ENCODE measurements at places on chromosomes 2 and 18.

DNA sequence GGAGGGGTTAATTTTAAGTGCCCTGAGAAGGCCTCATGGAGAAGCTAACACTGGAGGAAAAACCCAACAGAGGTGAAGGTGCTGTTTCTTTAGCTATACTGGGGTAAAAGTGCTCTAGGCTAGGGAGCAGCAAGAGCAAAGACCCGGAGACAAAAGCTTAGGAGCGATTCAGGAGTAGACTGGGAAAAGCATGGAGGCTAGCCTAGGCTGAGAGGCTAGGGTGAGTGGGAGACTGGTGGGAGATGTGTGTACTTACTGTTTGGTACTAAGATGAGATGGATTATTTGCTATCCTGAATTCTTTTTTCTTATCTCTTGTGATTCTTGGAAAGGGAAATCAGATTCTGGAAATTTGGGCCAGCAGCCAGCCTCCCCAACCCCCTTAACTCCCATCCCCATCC, 2.0 kb downstream of the GIGYF2 start:
- no peak for DNase-seq

DNA sequence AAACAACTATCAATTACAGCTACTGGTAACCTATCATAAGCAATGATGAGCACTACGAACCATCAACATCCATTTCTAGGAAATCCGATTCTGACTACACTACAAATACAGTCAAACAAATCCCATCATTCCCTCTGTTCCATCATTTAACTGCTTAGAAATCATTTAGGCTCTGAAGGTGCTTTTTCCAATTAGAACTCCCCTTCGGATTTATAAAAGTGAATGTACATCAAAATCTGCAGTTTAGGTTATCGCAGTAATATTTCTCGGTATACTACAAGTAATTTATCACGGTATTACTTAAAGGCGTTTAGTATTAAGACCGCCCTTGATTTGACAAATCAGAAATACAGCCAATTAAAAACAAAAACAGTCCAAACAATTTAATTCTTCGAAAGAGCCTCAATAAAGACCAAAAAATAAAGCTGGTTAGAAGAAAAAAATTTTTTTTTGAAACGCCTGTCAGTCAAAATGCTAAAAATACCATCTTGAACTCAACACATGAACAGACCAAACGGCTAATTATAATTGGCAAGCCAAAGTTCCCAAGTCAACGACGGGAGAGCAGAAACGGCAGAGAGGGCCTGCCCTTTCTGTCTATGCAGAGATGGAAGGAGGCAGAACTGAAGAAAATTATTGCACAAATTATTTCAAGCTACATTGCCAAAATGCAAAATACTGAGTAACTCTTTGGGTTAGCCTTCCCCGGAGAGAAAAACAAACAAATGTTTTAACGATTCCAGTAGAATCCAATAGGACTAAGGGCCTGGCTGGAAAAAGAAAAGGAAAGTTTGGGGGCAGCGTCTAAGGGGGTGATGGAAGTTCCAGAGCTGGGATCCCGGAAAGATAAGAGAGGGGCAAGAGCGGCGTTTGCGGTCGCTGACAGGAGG, 1.2 kb downstream of the VPS54 start:
- peak; percentile 7 for DNase-seq

DNA sequence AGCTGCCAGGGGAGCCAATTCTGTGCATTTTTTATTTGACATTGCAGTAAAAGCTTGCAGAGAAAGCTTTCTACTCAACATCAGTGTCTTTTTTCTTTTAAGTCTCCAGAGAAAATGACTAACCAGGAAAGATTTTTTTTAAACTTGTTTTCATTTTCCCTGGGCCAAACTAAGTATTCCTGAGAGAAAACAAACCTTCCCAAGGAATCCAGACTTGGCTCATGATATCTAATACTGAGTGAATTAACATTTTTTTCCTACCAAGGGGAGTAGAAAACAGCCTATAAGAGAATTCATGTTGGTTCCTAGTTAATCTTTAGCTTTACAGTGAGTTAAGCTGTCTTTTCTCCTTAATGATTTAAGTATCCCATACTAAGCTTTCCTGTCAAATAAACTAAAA, 46.7 kb downstream of the DAPL1 start:
- no peak for DNase-seq

GRCh38 chr2:200627110-200627770, 41.4 kb downstream of the AOX1 start:
- no peak for DNase-seq

DNA sequence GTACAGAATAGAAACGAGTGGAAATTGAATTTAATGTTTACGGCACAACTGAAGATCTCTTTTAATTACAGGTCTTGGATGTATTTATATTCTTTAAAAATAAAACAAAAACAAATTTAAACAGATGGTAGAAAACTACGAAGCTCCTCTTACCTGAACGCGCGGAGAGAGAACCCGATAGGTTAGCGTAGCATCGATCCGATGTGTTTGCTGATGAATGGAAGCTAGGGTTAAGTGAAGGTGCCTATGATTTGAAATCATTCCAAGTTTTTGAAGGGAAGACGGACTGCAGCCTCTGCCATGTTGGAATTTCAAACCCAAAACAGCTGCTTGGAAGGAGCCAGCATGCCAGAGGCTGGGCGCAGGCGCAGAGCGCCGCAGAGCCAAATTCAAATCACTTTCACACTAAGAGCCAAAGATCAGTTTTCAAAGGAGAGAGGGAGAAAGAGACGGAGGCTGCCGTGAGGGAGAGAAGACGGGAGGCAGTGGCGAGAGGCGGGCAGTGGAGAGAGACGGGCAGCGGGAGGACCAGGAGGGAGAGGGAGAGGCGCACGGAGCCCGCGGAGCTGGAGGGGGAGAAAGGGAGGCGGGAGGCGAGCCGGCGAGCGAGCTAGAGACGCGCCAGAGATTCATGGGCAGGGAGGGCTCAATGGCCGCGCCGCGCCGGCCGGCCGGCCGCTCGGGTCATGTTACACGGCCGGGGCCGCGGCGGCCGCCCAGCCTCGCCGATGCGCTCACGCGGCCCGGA, at the start of gene FIGN:
Gene FIGN (minus strand): TSS at position 324 of the 748 bp plus-strand sequence. CDS start 1,081 bp downstream, outside the sequence.
- DNase-seq, result peak; percentile 85

GRCh38 chr2:8552293-8552801, 129.5 kb upstream of the ID2 start:
- DNase-seq, result no peak

DNA sequence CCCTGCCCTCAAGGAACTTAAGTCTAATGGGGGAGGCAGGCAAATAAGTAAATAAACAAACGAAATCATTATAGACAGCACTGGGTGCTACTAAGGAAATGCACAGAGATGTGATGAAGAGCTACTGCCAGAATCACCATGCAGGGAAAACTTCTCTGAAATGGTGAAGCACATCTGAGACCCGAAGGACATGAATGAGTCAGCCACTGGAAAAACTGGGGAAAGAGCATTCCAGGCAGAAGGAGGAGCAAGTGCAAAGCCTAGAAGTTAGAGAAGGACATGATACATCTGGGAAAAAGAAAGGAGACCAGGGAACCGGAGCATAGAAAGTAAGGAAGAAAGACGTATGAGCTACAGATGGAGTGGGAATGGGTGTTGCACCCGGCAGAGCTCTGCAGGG, 56.8 kb downstream of the TGFA start:
- DNase-seq, result no peak

DNA sequence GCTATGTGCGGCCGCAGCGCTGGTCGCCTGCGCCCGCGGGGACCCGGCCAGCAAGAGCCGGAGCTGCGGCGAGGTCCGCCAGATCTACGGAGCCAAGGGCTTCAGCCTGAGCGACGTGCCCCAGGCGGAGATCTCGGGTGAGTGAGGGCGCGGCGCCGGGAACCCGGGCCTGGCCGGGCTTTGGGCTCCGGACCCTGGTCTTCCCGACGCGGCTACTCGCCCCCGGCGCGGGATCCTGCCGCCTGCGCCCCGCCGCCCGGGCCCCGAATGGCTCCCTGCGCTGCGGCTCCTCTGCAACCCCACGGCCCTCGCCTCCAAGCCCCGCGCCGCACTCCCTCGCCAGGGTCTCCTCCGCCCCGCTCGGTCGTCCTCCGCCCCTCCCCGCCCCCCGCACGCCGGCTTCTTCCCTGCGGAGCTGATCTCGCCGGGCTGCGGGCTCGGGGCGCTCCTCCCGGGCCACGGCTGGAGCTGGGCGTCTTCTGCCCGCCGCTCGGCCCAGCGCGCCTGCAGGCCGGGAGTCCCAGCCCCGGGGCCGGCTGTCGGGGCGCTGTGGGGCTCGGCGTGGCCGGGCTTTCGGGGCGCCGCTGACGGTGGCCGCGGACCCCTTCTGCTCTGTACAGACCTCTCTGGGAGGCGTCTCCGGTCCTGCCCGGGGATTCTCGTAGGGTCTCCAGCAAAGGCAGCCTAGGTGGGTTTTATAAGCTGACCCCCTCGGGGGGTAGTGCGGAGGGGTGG, 652 bp downstream of the GPC1 start:
- peak; percentile 66 for DNase-seq

DNA sequence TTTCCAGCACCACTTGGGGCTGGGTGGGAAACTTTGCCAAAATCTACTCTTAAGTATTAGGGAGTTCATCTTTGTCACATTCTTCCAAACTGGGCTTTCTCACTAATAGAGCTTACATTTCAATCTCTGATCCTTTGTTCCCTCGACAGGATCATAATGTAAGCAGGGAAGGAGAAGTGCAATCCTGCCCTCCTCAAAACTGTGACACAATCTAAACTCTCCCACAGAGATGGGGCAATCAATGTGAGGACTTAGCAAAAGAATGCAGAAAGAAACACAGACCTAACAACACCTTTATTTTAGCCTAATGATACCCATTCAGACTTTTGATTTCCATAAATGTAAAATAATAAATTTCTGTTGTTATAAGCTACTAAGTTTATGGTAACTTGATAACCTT, 40.8 kb downstream of the DSEL start:
- no peak for DNase-seq

- no peak for DNase-seq
Measured at GRCh38 chr2:32923109-32923508, 23.6 kb upstream of the LTBP1 start.

GRCh38 chr2:128686497-128686859, 367.8 kb upstream of the HS6ST1 start:
- no peak for DNase-seq
